ENCODE measurements at places on chromosomes 5 and 9. TPM values are rescaled to one million over a fixed set of nuclear protein-coding genes. Genes with fewer than 3 reads are reported as not detected.

The GPR151 gene
- total RNA-seq: not detected

The PLK2 gene
- total RNA-seq: 543 TPM

The PCDHGA10 gene
- 8.6 TPM for total RNA-seq

The PPP1R26 gene
- 10.4 TPM for total RNA-seq

The MCC gene
- 95.9 TPM for total RNA-seq

The GABRB2 gene
- 0.30 TPM for total RNA-seq

The ABCA1 gene
- 198 TPM for total RNA-seq

The CDH10 gene
- 2.4 TPM for total RNA-seq

The OR2V2 gene
- not detected for total RNA-seq

The SLC34A1 gene
- not detected for total RNA-seq

The FREM1 gene
- 0.09 TPM for total RNA-seq

The CCDC192 gene
- not detected for total RNA-seq

The SLC27A6 gene
- total RNA-seq: under 0.01 TPM

The LHFPL2 gene
- 99.6 TPM for total RNA-seq

The NELFB gene
- 36.5 TPM for total RNA-seq

The PRSS3 gene
- total RNA-seq: 2.1 TPM

The PPP2CA gene
- 62.4 TPM for total RNA-seq

The TLX3 gene
- not detected for total RNA-seq

The PCA3 gene
- not detected for total RNA-seq

The SET gene
- 459 TPM for total RNA-seq

The TNFSF8 gene
- total RNA-seq: not detected

The GABRP gene
- total RNA-seq: not detected

The RAB14 gene
- total RNA-seq: 37.7 TPM

The ARL14EPL gene
- total RNA-seq: not detected

The CCNO gene
- not detected for total RNA-seq
